RPMI7951 (cell line): ENCODE measurements at places on chromosomes 7 and 10.

GRCh38 chr10:29068302-29068701, 220.6 kb upstream of the LYZL1 start:
- DNase-seq = no peak

DNA sequence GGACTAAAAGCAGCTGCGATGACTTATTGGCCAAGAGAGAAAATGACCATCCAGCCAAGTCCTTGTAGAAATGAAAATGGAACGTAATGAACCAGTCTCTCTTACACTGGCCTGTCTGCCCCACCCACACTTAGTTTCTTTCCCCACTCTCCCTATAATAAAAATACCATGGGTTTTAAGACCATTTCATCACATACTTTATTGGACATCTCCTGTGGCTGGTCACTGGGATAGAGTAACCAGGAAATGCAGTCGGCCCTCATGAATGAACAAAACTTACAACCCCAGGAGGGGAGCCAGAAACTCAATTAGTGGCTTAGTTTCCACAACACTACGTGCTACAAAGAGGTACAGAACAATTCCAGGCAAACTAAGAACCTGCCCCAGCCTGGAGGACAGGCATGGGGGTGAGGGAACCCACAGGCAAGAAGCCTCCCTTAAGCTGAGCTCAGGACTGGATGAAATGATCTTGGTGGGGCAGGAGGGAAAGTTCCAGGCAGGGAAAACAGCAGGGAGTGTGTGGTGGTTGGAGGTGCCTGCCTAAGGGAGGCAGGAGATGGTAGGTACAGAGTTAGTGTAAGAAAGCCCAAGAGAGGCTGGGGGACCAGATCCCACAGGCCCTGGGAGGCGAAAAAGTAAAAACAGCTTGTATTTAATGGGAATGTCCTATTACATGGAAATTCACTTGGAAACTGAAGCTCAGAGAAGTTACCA, 29.6 kb downstream of the MKI67 start:
- DNase-seq = no peak

DNA sequence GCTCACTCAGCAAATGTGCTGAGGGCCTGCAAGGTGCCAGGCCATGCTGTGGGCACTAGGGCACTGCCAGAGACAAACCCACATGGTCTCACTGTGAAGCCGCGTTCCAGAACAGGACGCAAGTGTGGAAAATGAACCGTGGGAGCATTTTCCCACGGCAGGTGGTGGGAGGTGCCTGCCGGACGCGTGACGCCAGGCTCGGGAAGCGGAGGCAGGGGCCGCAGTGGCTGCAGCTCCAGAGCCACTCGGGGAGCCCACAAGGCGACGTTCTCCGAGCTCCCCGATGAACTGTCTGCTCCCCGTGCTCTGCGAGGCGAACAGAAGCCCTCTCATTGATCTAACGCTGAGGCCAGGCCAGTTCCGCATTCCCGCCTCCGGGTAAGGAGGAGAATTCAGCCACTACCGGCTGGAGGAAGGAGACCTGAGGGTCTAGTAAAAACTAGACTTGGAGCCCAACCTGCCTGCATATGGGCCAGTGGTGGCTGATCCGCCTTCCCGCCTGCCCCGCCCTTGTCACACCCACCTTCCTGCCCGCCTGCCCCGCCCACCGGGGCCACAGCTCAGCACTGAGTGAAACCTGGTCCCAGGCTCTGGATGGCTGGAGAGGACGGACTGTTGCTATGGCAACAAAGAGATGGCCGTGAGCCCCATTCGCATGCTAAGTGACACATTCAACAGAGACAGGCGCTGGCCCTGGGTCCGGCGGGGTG, 13.1 kb downstream of the ADGRA1 start:
- DNase-seq = no peak

DNA sequence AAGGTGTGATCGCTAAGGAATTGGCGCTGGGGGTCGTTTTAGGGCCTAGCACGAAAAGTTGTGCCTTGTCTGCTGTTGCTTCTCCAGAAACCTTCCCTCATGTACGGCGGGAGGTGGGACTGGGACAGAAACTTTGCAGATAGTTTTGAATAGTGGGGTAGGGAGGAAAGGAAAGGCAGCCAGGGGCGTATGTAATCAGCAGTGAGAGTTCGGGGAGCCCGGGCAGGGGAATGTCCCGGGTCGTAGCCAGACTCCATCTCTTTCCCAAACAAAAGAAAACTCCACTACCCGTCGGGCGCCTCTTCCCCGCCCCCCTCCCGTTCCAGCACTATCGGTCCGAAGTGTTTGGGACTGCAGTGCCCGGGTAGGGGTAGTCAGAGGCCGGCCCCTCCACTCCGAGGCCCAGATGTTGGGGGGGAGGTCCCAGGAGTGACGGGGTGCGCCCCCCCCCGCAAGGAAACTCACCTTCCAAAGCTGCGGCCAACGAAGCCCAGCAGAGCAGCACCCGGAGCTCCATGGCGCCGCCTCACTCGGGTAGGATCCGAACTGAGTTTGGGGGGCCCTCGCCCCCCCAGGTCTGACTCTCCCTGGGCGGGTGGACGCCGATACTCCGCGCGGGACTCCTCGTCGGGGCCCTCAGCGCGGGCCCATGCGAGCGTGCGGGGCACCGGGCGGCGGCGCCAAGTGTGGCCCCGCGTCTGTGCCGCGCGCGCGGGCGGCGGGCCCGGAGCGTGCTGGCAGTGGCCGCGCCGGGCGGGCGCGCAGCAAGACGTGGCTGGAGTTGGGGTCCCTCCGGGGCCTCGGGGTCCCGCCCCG, 601 bp downstream of the EPHB4 start:
- no peak for DNase-seq

- no peak for DNase-seq
Measured at GRCh38 chr10:23479798-23480473, 41.1 kb downstream of the OTUD1 start.

DNA sequence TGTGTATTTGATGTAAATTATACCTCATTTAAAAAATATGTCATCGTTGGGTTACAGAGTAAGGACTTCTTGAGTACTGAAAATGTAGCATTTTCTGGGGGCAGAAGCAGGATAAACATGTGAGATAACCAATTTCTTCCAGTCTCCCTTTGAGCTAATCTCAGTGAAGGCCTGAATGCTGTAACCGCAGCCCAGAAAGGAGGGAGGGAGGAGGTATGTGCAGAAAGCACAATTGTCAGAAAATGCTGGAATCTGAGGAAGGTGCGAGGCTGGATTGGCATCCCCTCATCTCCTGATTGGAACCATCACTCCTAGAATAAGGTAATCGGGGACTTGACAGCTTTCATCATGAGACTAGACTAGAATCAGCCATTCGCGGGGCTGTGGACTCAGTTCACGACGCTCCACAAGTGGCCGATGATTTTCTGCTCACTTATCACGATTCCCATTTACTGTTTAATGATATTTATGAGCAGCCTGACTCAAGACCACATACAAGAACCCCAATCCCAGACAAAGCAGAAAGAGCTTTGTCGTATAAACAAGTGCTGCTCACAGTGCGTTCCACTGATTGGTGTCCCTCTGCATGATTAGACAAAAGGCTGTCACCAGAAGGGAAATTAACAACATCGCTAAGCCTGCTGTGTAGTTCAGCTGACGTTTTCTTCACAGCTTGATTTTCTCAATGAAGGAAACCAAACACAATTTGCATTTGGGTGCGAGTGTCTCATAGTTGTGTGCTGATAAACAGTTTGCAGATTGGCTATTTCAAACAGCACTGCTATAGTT, 93.2 kb downstream of the SVIL start:
- no peak for DNase-seq

DNA sequence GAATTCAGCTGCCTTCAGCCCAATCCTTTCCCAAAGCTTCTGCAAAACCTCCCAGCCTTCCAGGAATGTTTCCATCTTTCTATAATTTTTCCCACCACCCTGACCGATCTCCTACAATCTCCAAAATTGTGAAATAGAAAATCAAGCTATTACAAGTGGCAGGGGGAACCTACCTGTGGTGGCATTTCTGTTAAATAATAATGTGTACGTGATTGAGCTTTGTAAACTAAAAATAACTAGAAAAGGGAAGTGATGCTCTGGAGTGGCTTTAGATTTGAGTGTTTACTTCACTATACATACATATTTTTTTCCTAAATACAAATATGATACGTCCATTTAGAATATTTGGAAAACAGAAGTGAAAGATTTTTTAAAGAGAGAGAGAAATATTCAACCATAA, 593.6 kb downstream of the GRM8 start:
- no peak for DNase-seq

DNA sequence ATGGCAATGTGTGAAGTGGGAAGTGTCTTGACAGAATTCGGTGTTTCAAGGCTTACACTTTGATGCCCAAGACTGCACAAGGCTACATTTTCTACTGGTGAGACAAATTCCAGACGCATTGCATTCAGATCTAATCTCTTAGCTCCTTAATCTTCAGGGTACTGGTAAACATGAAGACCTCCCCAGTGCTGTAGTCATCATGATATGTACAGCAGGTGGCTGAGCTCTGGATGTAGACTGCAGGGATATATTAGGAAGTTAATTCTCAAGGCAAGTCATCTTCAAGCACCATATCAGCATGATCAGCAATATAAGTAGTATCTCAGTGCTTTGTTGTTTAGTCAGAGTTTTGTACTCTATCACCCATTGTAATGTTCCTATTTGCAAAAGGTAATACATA, 61.8 kb downstream of the IKZF1 start:
- DNase-seq = no peak

DNA sequence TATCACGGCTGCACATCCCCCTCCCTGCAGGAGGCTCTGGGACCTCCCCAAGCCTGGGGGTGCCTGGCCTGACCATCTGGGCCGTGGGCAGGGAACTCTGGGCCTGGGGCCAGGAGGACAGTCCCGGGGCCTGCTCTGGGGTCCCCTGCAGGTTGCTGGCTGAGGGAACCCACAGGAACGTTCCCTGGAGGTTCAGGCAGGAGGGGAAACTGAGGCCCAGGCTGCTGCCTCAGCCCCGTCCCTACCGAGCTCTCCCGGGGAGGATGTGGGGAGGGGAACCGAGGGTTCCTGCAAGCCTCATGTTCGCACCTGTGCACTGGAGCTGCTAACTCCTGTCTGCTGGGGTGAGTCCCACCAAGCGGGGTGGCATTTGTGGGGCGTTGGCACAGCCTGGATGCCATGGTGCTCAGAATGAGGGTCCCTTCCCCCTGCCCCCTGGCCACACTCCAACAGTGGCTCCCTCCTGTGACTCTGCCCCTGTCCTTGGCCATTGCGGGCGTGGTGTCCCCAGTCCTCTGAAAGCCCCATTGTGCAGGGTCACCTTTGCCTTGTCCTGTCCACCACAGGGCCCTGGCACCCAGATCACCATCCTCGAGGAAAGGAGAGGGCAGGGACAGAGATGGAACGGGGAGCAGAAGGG, 9.4 kb downstream of the ELFN1 start:
- no peak for DNase-seq

DNA sequence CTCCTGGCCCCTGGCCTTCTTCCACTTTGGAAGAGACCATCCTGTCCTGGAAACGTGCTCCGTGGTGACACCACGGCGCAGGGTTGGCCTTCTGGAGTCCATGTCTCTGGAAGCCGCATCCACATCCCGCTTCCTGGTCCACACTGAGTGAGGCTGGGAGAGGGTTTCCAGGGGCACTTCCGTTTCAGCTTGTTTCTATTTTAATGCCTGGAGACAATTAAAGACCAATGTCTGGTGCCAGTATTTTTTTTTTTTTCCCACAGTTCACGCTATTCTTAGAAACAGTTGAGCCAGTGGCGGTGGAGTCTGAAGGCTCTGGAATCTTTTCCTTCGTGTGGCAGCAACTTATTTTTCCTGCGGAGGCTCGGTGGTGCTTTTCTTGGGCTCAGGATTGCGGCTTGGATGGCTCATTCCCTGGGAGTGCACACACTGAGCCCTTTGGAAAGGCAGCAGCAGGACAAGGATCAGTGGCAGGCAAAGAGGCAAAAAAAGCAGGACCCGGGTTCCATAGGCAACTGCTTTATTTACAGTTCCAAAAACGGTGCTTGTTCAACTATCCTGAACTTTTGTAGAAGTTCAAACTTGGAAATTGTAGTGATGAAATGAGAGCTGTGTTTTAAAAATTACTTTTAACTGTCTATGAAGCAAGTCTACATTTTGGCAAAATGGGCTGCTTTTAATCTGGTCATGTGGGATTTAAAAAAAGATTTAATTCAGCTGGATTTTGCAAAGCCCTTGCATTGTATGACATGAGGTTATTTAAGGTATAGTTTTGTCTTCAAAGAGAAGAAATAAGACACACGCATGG, 202.8 kb downstream of the BAMBI start:
- peak; percentile 86 for DNase-seq

GRCh38 chr10:93695740-93696139, 6.7 kb downstream of the FRA10AC1 start:
- no peak for DNase-seq

- DNase-seq = no peak
Measured at GRCh38 chr10:11325817-11326216, 285.6 kb downstream of the USP6NL start.

DNA sequence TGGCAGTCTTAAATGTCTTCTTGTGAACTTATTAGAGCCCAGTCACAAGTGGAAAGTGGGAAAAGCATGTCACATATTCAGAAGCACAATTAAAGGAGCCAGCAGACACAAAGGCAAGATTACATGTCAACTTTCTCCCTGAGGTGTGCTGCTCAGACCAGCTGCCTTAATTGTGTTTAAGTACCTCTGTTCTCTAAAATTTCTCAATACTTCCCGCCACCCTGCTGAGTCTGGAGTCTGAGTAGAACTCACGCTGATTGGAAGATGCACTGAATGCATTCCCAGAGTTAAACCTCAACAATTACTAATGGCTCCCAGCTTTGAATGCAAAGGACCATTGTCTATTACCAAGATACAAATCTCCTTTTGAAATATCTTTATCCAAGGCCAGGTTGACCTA, 166.4 kb upstream of the COBL start:
- no peak for DNase-seq

- peak; percentile 14 for DNase-seq
Measured at GRCh38 chr7:25186436-25186835, 41.9 kb downstream of the NPVF start.
